Activated CD8-positive, alpha-beta memory T cell treated with anti-CD3 and anti-CD28 coated beads for 36 hours (primary cell): ENCODE measurements at places on chromosomes 12 and 14. TPM values are rescaled to one million over a fixed set of nuclear protein-coding genes. Genes with fewer than 3 reads are reported as not detected.

The DLK1 gene
- total RNA-seq = not detected

The LRRC10 gene
- not detected for total RNA-seq

The ANO4 gene
- not detected for total RNA-seq

The JPH4 gene
- total RNA-seq = 0.65 TPM

The PGF gene
- total RNA-seq = not detected

The KRT74 gene
- not detected for total RNA-seq

The ITGB7 gene
- total RNA-seq = 244 TPM

The ENDOU gene
- not detected for total RNA-seq

The ANKS1B gene
- total RNA-seq = 0.36 TPM

The TEAD4 gene
- total RNA-seq = 2.4 TPM

The DTX1 gene
- total RNA-seq = 3.3 TPM

The CABP1 gene
- total RNA-seq = 0.17 TPM

The CLEC2A gene
- total RNA-seq = not detected

The NR1H4 gene
- not detected for total RNA-seq
